ENCODE measurements at places on chromosomes 11 and 22.

DNA sequence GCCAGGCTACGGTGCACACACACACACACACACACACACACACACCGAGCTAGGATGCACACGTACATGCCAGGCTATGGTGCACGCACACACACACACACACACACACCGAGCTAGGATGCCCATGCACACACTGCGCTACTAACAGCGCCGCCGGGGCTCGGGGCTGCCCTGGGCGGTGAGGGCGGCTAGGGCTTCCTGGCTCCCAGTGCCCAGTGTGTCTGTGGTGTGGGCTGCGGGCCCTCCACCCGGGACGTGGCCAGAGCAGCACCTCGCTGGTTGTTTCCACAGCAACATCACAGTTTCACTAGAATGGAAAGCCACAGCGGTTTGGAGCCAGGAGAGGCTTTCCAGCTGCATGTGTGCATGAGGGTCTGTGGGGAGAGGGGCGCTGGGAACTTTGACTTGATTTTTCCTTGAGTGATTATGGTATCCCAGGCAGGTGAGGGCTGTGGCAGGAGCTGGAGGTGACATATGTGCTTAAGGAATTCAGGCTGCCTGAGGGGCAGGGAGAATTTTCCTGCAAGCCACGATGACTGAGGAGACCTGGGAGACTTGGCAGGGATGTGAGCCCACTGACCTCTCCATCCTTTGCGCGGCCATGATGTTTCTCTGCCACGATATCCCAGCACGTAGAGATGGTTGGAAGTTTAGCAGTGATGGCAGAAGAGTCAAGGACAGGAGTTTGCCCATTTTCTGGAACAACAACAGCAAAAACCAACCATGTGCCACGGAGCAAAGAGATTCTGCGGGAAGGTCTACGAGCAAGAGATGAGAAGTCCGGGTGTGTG lies 195.9 kb downstream of the SNX19 start:
- DNase-seq = no peak

- DNase-seq = no peak
Observed at GRCh38 chr11:86592047-86592591, 80.3 kb downstream of the ME3 start.

DNA sequence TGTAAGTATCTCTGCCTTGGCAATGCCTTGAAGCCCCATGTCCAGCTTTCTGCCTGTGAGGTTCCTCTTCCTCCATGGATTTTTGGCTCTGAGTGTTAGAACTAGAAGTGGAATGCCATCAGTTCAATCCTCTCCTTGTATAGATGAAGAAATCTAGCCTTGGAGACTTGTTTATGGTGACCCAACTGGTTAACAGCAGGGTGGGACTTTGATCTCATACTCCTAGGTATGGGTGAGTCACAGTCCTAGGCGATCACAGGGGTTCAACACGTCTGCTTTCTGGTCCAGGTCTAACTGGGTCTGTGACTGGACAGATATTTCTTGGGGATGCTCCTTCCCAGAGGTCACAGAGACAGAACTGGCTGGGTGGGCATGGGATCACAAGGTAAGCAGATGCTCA lies 9.2 kb upstream of the MTFP1 start:
- no peak for DNase-seq

DNA sequence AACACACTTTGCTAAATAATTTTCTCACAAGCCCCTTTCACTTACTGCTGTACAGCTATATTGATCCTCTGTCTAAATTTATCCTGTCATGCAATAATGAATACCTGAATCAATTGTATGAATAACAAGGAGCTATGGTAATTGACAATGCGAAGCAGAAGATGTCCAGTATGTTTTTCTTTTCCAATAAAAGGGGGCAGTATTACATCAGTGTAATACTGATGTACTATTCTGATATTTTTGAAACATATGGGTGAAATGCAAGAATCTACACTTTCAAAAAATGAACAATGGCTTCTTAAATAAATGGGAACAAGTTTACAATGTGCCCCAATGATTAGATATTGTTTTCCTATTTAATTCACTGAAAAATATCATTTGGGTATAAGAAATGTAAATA lies 315.1 kb downstream of the SOX6 start:
- no peak for DNase-seq

DNA sequence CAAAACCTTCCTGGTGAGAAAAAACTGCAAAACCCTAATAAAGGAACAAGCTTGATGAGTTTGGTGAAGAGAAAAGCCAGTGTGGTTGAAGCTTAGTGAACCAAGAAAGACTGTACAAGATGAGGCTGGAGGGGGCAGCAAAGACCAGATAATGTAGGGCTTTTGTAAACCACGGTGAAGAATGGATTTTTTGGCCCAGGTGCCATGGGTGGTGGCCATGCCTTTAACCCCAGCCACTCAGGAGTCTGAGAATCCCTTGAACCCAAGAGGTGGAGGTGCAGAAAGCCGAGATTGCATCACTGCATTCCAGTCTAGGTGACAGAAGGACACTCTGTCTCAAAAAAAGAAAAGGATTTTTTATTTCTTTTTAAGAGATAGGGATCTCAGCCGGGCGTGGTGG lies 5.0 kb upstream of the ZDHHC5 start:
- DNase-seq = no peak

Measured in stimulated activated CD8-positive, alpha-beta memory T cell treated with anti-CD3 and anti-CD28 coated beads, Interleukin-12 subunit alpha, Interleukin-12 subunit beta, amount 100 ng/mL, for 4 hours (primary cell).